ENCODE measurements at places on chromosomes 16 and 17. TPM values are rescaled to one million over a fixed set of nuclear protein-coding genes. Genes with fewer than 3 reads are reported as not detected.

ITGAE gene
- 17.6 TPM for total RNA-seq

MYLK3 gene
- total RNA-seq: 261 TPM

CD300H gene
- total RNA-seq: not detected

DNA sequence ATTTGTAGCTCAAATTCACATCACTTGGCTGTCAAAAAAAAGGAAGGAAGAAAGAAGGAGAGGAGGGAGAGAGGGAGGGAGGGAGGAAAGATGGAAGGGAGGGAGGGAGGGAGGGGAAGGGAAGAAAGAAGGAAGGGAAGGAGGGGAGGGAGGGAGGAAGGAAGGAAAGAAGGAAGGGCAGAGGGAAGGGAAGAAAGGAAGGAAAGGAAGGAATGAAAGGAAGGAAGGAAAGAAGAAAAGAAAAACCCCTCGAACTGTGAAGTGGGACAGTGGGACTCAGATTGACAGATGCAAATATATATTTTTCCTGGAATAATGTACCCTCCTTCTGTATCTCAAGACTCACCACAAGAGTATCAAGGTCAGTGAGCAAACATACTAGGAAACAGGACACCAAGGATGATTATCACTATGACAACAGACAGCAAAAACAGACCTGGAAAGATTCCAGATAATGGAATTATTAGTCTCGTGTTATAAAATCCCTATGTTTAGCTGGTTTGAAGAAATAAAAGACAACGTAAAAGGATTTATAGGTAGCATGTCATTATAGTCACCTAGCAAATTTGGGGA, 24.2 kb upstream of the ABCA3 start:
- DNase-seq: no peak

- no peak for DNase-seq
These were observed 3.2 kb upstream of the KRT10 start for GRCh38 chr17:40825599-40825998.
